ENCODE measurements at places on chromosomes 2 and 18.

DNA sequence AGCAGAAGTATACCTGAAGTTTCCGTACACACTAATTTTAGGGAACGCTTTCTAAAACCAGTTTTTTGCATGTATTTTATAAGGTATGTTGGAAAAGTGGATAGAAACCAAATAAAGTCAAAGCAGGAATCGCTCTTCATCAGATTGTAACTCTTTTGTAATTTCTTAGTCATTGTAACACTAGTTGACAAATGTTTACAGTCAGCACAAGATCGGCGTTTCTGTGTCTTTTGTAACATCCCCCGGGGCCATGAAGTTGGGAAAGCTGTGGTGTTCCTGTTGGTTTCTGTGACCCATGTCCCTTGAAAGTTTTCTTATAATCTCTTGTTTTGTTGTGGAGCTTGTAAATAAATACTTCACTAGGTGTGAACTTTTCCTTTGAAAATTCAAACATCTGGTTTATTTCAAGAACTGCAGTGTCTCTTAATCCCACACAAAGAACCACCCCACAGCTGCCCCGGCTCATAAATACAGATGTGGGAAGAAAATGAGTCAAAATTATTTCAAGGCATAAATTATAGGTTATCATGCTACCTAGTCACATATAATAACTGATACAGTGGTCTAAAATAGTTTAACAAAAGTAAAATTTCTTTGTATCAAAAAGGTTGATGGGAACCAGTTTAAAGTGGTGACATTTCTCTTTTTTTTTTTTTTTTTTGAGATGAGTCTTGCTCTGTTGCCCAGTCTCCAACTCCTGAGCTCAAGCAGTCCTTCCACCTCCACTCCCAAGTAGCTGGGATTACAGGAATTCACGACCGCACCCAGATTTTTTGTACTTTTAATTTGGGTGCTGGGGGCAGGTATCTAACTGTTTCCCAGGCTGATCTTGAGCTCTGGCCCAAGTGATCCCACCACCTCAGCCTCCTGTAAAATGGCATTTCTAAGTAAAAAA lies 751 bp upstream of the NMI start:
- no peak for DNase-seq

DNA sequence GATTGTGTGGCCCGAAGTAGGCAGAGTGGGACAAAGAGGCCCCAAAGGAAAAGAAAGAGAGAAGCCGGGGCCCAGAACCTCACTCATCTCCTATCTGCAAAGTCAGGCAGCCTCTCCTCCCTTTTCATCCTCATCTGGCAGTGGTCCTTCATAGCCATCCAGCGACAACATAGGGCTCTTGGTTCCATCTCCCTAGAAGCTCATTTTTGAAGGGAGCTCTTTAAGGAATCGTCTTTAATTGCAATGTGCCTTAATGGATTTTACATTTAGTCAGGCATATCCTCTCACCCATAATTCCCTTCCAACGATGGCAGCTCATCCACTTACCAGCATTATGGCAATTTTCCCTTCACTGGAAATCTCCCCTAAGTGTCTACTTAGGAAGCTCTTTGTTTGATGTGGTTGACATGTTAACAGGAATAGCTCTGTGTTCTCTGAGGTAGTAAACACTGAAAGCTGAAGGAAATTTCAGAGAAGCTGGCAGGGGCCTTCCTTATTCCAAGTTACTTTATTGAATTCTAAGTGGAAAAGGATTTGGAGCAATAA lies 780.6 kb downstream of the TSN start:
- no peak for DNase-seq

DNA sequence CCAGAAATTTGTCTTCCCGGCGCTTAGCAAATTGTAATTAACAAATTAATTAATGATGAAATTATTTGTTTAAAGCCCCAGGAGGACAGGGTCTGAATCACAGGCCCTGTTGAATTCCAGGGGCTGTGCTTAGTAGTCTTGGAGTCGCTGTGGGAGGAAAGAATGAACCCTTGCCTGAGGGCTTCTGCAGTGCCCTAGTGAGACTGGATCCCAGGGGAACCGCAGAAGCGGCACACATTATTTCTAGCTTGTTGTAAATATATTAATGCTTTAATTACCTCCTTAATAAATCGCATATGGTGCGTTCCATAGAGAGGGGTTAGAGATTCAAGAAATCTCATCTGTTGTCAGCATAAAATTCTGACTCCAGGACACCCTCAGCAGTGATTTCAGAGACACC lies 235.4 kb downstream of the CELF4 start:
- no peak for DNase-seq

- DNase-seq, result no peak
Observed at GRCh38 chr2:6676241-6676640, 189.5 kb downstream of the CMPK2 start.

DNA sequence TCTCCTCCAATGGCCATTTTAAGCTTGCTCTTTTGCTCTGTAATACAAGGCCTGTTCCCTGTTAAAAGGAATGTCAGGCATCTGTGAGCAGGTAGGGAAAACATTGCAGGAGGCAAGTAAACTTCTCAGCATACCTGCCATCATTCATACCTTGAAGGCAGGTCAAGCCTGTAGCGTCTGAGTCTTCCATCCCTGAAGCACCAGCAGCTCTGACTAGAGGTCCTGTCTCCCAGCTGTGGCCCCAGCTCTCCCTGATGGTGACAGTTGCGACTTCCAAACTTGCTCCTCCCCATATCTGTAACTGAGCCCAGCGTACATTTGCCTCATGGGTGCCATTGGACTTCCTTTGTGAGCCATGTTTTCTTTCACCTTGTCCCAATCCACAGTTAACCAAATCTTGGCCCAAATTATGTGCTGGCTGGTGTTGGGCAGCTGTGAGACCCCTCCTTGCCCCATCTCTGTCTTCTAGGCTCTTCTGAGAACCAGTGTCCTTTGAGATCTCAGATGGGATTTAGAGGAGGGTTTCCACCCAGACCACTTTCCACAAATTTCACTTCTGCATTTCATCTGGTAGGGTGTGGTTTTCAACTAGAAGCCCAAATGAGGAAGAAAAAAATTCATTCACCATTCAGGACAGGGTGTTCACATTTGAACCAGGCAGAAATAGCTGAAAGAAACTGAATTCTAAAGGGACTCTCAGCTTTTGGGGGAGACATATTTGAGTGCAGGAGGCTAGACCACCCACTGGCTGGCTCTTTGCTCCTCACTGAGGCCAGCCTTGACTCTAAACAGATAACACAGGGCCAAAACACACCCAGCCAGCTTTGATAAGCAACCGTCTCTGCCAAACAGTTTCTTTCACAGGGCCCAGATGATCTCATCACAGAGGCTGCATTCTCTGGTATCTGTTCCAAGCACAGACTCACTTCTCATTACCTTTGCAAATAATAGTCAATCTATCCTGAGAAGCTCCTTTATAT lies 66.4 kb upstream of the MSH2 start:
- DNase-seq, result no peak

DNA sequence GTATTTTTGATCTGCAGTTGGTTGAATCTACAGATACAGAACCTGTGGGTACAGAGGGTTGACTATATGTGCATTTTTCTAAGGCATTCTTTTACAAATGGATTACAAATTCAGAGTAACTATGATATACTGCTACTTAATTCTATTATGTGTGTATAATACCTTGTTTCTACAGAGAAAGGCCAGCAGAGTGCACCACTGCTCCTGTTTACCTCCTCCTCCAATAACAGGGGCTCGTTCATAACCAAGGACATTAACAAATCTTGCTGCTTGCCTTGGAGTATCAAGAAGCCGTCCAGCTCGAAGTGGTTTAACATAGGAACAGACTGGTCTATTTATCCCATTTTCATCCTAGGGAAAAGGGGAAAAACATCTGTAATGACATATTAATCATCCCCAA lies 16.4 kb downstream of the CEP76 start:
- DNase-seq, result no peak

DNA sequence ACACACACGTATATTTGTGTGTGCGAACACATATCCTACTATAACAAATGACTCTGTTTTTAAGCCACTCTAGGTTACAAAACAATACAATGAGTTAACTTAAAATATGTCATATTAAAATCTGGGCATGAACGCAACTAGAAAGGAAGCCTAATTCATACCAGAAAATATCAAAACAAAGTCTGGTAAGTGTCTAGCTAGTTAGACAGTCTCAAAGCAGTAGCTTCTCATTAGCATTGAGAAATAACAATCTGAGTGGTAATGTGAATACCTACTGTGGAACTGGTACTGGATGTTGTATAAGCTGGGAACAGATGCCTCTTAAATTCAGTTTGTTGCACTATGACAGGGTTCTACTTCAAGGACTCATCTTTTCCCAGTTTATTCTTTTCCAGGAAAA lies 32.5 kb upstream of the WIPF1 start:
- no peak for DNase-seq

GRCh38 chr2:64105670-64106461 lies 38.4 kb downstream of the PELI1 start:
- DNase-seq, result no peak

DNA sequence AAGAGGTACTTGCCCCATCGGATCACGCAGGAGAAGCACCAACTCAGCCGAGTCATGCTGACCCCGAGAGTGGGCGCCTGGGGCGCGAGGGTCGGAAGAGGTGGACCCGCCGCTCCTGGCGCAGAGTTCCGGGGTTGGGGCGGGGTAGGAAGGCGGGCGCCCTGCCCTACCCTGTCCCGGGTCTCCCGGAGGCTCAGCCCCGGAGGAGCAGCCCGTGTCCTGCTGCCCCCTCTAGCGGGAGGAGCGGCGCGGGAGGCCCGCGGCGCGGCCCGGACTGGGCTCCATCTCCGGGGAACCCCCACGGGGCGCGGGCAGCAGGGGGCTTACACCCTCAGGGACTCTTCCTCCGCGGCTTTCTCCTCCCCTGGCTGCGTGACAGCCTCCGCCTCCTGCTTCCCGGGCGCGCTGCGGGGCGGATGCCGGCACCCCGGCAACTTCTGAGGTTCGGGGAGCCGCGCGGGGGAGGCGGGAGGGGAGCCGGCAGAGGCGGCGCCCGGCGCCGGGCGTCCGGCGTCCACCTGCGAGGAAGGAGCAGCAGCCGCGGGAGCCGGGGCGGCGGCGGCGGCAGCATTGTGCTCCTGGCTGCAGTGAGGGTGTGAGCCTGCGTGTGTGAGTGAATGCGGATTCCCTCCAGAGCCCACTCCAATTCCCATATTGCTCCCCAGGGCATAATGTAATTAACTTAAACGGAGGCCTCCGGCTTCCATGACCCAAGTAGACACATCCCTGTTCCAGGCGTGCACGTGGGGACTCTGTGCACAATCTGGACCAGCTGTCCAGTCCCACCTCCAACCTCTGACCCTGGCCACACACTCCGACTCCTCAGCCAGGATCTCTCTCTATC lies 7.6 kb upstream of the TNS1 start:
- DNase-seq, result no peak

GRCh38 chr2:172334988-172335387 lies 92.4 kb upstream of the ITGA6 start:
- DNase-seq, result no peak

DNA sequence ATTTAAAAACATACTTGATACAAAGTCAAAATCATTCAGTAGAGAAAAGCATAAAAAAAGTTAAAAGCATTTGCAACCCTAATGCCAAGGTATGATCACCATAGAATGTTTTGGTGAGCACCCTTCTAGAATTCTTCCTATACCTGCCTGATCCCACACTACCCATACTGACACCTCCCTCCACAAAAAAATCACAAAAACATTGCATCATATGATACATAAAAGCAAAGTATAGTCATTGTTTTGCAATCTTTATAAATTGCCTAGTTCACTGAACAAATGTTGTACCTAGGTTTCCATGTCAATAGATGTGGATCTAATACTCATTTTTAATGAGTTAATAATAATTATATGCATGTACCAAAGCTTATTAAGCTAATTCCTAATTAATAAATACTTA lies 54.1 kb downstream of the SLC9A4 start:
- DNase-seq, result no peak

DNA sequence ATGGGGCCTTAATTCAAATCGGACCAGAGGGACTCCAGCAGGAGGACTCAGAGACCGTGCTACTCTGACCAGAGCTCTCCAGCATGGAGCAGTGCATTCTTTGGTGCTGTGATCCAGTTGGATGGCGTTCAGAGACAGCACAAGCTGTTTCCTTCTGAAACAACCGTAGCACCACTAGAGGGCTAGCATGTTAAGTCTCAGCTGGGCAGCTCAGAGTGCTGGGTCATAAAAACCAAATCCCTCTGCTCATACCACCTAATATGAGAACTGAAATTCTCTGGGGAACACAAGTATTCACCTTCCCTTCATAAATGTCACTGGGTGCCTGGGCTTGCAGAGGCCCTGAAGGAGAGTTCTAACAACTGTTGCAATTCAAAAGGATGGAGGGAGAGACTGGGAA lies 97.7 kb upstream of the TFCP2L1 start:
- DNase-seq, result no peak

DNA sequence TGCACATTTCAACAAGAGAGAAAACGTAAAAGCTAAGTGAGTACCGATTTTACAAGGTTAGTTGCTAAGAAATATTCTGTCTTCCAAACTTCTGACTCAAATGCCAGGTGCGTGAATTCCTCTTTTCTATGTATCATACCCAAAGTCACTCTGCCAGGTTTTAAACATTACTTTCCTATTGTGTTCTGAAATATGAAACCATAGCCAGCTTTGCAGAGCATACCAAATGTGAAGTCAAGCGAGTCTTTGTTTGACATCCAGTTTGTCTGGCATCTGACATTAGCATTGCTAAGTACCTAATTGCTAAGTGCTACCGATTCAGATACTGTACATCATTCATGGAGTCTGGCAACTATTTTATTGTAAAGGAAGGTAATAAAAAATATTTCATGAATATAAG lies 321.9 kb upstream of the GALNT5 start:
- DNase-seq, result peak; percentile 44

DNA sequence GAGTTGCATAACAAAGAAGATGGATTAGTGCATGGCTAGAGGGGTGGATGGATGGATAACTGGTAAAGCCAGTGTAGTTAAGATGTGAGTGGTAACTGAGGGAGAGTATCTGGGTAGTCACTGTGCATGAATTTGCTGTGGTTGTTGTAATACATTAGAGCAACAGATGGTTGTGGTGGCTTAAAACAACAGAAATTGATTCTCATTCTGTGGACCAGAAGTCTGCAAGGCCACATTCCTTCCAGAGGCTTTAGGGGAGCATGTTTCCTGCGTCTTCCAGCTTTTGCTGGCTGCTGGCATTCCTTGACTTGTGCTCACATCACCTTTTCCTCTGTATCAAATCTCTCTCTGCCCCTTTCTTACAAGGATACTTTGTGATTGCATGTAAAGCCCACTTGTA lies 155.4 kb downstream of the ASB1 start:
- DNase-seq, result no peak

- no peak for DNase-seq
Observed at GRCh38 chr18:36530676-36531405, 233.3 kb downstream of the FHOD3 start.

DNA sequence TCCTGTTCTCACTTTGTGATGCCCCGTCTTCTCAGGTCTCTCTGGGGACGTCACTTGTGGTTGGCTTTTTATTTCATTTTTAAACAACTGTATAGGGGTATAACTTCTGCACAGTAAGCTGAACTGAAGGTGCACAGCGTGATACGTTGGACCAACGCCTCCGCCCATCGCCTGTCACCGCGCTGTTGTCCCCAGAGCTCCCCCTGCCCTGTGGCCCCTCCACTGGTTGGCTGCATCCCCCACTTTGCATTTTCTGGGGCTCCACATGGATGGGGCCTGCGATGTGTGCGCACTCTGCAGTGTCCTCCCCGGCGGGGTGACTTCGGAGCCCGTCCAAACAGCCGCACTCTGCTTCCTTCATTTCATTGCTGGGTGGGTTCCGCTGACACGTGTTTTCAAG lies 14.3 kb downstream of the GPR35 start:
- DNase-seq, result no peak

GRCh38 chr2:30445266-30445821 lies 1.7 kb upstream of the LCLAT1 start:
- DNase-seq, result no peak

GRCh38 chr18:30903566-30903965 lies 139.0 kb downstream of the DSC3 start:
- DNase-seq, result no peak

Measured in NCI-H446 (cell line).